ENCODE measurements at places on chromosomes 7 and 10.

- DNase-seq, result no peak
Measured at GRCh38 chr7:106864298-106865081, 592 bp upstream of the PIK3CG start.

DNA sequence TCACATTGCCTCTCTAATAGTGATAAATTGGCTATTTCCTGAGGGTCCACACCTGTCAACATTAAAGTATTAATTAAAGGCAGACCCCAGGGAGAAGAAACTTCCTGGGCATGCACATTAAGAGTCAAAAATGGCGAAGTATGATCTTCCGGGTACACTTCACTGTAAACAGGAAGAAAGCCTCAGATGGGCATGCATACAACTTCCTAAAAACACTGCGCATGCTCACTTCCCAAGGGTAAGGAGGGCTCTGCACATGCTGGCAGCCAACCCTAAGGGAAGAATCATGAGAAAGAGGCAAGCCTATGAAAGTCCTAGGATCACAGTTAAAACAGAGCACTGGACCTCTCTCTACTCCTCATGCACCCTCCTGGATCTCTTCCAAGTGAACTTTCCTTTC lies 80.1 kb upstream of the IMMP2L start:
- DNase-seq, result no peak

DNA sequence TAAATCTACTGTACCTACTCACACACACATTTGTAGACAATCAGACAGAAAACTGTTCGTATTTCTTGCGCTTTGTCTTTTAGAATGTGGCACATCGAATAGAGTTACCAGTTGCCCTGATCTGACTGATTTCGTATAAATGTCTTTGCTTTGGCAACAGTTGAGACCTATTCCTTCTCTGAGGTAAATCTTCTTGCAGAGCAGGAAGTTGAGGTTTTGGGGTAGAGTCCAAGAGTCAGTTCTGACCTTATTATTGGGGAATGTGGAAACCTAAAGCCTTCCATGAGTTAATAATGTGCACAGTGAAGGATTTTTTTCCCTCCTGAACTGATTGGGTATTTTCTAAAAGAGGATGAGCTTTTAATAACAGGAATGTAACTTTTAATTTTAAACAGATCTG lies 135.3 kb downstream of the KIAA1217 start:
- DNase-seq, result no peak

- no peak for DNase-seq
Measured at GRCh38 chr7:82291931-82292330, 151.6 kb downstream of the CACNA2D1 start.

DNA sequence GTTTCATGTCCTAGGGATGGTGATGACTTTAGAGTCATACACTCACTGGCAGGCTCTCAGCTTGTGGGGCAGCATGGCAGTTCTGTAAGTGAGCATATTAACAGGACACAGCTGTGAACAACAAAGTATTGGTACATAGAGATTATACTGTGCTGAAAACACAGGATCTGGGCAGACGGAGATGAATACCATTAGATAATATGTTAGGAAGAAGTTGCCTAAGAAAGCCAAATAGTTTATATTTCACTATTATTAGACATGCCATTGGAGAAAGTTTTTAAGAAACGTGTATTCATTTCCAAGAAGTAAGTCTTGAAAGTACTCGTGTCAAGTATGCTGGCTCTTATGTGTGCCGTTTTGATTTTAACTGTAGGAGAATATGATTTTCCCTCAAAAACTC lies 274.5 kb downstream of the INHBA start:
- DNase-seq, result no peak

DNA sequence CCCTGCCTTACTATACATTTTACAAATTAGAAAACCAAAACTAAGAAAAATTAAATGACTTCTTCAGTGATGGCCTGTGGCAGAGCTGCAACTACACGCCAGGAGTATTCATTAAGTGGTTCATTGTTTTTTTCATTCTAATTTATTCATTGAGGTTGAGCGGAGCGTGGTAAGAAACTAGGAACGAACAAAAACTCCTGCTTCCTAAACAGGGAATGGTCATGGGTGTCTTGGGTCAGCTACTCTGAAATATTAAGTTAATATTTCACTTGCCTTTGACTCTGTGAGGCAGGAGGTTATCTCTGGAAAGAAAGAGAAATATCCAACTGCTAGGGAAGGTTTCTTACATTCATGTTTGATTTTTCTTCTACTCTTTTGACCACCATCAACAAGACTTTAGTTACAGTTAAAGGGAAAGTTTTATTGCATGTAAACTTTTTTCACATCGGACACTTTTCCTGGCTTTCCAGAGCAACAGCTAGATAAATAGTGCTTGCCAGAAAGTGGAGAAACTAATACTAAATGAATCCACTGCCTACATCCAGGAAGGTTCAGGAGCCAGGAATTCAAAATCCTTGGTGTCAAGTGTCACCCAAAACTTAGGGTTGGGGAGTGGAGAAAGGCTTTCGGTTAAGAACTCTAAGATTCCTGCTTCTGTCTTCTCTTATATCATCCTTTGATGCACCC lies 896 bp upstream of the GNG11 start:
- DNase-seq, result no peak

- DNase-seq, result no peak
Measured at GRCh38 chr7:105677817-105678573, 96.7 kb upstream of the EFCAB10 start.

- no peak for DNase-seq
Measured at GRCh38 chr7:5634107-5634950, 147.1 kb downstream of the RNF216 start.

GRCh38 chr7:45655539-45655938 lies 81.4 kb downstream of the ADCY1 start:
- no peak for DNase-seq

GRCh38 chr7:151549644-151550043 lies 29.9 kb upstream of the RHEB start:
- no peak for DNase-seq

DNA sequence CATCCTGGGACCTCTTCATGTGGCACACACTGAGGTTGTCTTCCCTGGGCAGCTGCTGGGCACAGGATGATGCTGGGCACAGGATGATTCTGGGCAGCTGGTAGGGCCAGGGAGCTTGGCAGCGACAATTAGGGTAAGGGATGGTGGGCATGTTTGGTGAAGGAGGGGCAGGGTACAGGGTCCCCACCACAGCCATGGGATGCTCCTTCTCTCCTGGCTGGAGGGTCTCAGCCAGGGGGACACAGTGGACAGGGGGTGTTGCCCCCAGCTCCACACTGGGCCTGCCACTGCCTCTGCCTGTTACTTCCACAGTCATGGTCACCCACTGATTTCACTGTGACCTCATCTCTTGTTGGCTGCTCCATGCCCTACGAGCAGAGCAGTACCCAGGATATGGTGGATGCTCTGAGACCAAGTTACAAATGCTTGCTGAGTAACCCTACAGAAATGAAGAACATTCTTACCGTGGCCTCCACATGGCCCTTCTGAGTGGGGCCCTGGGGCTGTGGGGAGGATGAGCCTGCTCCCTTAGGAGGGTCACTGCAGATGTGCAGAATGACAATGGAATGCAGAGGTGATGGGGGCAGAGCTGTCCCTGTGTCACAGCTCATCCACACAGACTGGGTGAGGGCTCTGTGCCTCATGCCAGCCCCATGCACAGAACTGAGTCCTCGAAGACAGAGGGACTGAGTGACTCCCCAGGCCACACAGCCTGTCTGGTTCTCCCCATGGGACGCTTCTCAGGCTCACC lies 28.4 kb upstream of the RET start:
- DNase-seq, result no peak

GRCh38 chr7:20327055-20327454 lies 3.6 kb upstream of the ITGB8 start:
- DNase-seq, result no peak

DNA sequence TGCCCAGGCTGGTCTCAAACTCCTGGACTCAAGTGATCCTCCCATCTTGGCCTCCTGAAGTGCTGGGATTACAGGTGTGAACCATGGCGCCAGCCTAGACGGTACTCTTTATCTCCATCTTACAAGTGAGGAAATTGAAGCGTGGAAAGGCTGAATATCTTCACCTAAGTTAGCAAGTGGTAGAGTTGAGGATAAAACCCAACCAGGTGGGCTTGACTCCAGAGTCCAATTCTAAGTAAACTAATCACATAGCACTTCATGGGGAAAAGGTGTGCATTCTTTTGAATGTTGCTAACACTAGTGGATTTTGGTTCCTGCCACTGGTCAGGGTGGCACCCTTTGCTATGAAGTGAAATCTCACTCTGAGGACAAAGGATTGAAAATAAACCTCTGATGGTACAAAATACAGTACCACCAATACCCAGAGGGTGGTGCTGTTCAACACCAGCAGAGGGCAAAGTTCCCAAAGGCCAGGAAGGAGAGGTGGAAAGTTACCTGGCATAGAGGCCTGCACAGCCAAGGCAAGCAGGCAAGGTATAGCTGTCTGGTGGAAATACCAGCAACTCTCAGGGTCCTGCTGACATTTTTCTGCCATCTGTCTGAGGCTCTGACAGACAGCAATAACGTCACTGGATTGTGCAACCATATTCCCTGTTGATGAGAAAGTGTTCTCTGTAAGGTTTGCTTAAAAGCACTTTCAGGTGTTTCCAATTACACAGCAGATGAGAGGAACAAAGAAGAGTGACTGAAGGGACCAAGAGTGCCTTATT lies 17.6 kb downstream of the ZDHHC16 start:
- DNase-seq, result no peak
